ENCODE measurements at places on chromosomes 4 and X.
A peak's percentile ranks its signal among the peaks of the same experiment; 100 is the strongest.

DNA sequence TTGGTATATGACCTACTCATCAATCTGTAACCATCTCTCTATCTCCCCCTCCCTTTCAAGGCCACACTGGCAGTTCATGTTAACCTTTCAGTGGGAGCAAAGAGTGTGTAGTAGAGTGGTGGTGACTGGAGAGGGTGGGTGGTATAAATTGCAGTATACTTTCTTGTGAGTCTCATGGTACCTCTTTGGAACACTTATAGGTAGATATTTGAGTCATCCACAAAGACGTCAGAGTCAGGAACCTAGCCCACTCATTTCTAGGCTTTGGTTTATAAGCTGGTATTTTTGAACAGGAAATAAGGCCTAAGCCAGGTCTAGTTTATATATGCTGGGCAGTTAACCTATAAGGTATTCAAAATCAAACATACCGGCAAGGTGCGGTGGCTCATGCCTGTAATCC is 36.3 kb downstream of the RLIM start:
- DNase-seq: peak; percentile 24

- no peak for DNase-seq
Observed at GRCh38 chrX:45230410-45230809, 29.7 kb upstream of the DIPK2B start.

- DNase-seq: no peak
Observed at GRCh38 chr4:95093460-95093859, 335.7 kb downstream of the BMPR1B start.

- no peak for DNase-seq
Observed at GRCh38 chr4:158597879-158598596, 73.6 kb downstream of the C4orf46 start.

- no peak for DNase-seq
Observed at GRCh38 chrX:118189628-118190027, 73.0 kb upstream of the KLHL13 start.

- DNase-seq: no peak
Observed at GRCh38 chrX:4379071-4379470, 665.6 kb upstream of the PRKX start.

DNA sequence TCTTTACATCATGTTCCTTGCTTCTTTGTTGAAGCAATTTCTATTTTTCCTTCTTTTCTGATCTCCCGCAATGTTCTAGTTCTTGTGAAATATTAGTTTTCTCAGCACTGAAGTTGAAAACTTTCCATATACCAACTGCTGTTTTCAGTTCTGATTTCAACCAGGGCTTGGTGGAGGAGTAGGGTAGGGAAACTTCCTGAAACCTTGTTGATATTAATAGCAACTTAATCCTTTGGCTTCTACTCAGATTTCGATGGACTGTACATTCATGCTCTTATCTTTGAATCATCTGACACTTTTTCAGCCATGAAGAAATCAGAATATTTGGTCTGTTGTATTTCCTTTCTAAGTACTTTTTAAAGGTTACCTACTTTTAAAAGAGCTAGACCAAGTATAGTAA is 315.8 kb downstream of the RPA4 start:
- no peak for DNase-seq

DNA sequence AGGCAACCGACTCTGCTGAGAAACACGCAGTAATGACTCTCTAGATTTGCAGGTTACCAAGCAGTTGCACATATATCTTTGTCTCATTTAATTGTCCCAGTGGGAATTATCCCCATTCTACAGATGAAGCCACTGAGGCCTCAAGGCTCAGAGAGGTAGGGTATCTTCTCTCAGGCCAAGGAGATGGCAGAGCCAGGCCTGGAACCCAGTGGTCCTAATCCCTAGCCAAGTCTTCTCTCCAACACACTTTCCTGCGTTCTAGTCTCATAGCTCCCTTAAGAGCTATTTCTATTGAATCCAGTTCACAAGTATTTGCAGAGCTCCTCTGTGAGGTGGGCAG is 181.3 kb upstream of the BCOR start:
- no peak for DNase-seq
